ENCODE measurements at places on chromosomes 4 and X. TPM values are rescaled to one million over a fixed set of nuclear protein-coding genes. Genes with fewer than 3 reads are reported as not detected.

FAM47E gene
- 0.38 TPM for total RNA-seq

AFF2 gene
- 0.02 TPM for total RNA-seq

XPNPEP2 gene
- not detected for total RNA-seq

GRID2 gene
- total RNA-seq = not detected

PNMA3 gene
- not detected for total RNA-seq

PDE5A gene
- 7.0 TPM for total RNA-seq

NEK1 gene
- total RNA-seq = 7.8 TPM

CTPS2 gene
- total RNA-seq = 30.0 TPM

SMIM31 gene
- total RNA-seq = not detected

HTN1 gene
- total RNA-seq = not detected

HTR2C gene
- total RNA-seq = 2.2 TPM

MAPK10 gene
- not detected for total RNA-seq

BRS3 gene
- total RNA-seq = not detected

AMOT gene
- 3.2 TPM for total RNA-seq

SMR3B gene
- not detected for total RNA-seq

GYG2 gene
- 7.2 TPM for total RNA-seq

EDA2R gene
- 9.7 TPM for total RNA-seq

RAB39B gene
- 5.5 TPM for total RNA-seq

MTNR1A gene
- not detected for total RNA-seq

KIF4A gene
- total RNA-seq = 44.8 TPM

FRMD7 gene
- total RNA-seq = not detected

C4orf50 gene
- total RNA-seq = 0.12 TPM

RTL5 gene
- total RNA-seq = 0.14 TPM

HSFX1 gene
- 0.19 TPM for total RNA-seq

CXXC4 gene
- 0.48 TPM for total RNA-seq

GPR119 gene
- not detected for total RNA-seq

POU3F4 gene
- not detected for total RNA-seq

PSAPL1 gene
- total RNA-seq = not detected

ARMCX6 gene
- 29.8 TPM for total RNA-seq

F8A3 gene
- total RNA-seq = 0.41 TPM

SRPK3 gene
- total RNA-seq = 2.2 TPM

EGFL6 gene
- not detected for total RNA-seq

BEND2 gene
- 2.6 TPM for total RNA-seq
